B cell (primary cell): ENCODE measurements at places on chromosomes 3 and 15. TPM values are rescaled to one million over a fixed set of nuclear protein-coding genes. Genes with fewer than 3 reads are reported as not detected.

GRCh38 chr15:31024330-31024729 is 32.9 kb upstream of the MTMR10 start:
- H3K27ac ChIP-seq, result no peak overlapping the region
- H3K27me3 ChIP-seq, result no peaks in the 10 kb centered on the region
- no peaks in the 10 kb centered on the region for H3K36me3 ChIP-seq
- peaks cover 37% of the 10 kb centered on the region for H3K4me1 ChIP-seq

- H3K27ac ChIP-seq, result no peak overlapping the region
- no peaks in the 10 kb centered on the region for H3K36me3 ChIP-seq
- no peak overlapping the region for H3K4me3 ChIP-seq
- no peaks in the 10 kb centered on the region for H3K4me1 ChIP-seq
- no peak for DNase-seq
These were observed 468.5 kb downstream of the NLGN1 start for GRCh38 chr3:173865900-173866498.

- H3K4me3 ChIP-seq, result no peak overlapping the region
- no peaks in the 10 kb centered on the region for H3K36me3 ChIP-seq
- no peak overlapping the region for H3K27ac ChIP-seq
- DNase-seq, result no peak
- H3K27me3 ChIP-seq, result no peaks in the 10 kb centered on the region
These were observed 137.7 kb downstream of the IGF1R start for GRCh38 chr15:98785807-98786621.

The HIGD2B gene
- 0.52 and 1.4 TPM in 2 replicates for total RNA-seq

The ARPIN gene
- 0.10 TPM in 1 of 2 replicates, not detected in the other for total RNA-seq
